ENCODE measurements at places on chromosomes 5 and 9.

DNA sequence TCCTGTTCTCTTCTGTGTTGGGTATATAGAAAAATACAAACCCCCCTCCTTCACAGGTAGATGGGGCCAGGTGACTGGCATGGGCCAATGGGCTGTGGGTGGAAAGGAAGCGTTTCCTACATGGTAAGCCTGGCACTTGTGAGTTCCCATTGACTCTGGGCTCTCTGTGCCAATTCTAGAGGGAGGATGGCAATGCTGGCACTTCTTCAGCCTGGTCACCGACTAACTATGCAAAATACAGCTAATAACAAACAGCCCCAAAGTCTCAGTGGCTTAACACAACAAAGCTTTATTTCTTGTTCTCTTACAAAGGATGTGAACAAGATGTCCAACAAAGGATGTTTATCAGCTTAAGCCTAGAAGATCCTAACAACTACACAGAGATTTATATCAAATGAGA is 258.1 kb downstream of the SYK start:
- DNase-seq, result no peak

GRCh38 chr5:171830686-171831085 is 45.1 kb downstream of the SMIM23 start:
- no peak for DNase-seq

- DNase-seq, result no peak
These were observed 3.6 kb downstream of the RNF130 start for GRCh38 chr5:180067986-180068385.

DNA sequence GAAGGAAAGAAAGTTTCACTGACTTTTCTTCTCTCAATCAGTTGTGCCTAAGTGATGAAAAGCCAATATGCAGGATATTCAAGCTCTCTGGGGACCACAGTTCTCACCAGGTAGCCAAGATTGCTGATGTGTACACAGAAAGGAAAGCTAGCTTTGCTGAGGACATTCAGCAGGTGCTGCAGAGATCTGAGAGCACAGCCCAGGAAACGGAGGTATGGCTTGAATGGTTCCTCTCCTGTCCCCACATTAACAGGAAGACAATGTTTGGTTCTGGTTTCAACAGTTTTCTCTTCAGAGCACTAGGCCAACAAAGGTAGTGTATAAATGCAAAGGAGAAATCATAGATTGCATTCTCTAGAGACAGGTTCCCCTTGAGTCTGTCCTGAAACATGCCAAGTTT is 69.6 kb downstream of the PTPDC1 start:
- no peak for DNase-seq

GRCh38 chr5:72203251-72203845 is 96.1 kb downstream of the MAP1B start:
- DNase-seq, result no peak

- no peak for DNase-seq
These were observed 26.0 kb upstream of the GNA14 start for GRCh38 chr9:77673941-77674791.

GRCh38 chr9:133141833-133142595 is 21.0 kb upstream of the RALGDS start:
- peak; percentile 70 for DNase-seq

DNA sequence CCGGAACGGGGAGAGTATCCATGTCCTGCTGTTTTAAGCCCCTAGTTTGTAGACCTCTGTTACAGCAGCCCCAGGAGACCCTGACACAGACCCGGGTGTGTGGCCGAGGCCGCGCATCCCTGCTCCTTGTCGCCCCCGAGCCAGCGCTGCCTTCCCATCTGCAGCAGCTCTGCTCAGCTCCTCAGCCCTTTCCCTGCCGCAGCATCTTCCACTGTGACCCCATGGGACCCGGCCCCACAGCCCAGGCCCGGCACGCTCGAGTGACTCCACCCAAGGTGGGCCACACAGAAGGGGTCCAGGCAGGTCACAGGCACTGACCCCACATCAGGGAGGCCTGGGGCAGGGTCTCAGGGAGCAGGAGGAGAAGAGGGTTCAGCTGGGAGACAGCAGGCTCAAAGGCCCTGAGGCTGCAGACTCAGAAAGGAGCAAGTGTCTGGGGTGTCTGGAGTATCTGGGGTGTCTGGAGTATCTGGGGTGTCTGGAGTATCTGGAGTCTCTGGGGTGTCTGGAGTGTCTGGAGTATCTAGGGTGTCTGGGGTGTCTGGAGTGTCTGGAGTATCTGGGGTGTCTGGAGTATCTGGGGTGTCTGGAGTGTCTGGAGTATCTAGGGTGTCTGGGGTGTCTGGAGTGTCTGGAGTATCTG is 31.2 kb downstream of the LHX3 start:
- no peak for DNase-seq

DNA sequence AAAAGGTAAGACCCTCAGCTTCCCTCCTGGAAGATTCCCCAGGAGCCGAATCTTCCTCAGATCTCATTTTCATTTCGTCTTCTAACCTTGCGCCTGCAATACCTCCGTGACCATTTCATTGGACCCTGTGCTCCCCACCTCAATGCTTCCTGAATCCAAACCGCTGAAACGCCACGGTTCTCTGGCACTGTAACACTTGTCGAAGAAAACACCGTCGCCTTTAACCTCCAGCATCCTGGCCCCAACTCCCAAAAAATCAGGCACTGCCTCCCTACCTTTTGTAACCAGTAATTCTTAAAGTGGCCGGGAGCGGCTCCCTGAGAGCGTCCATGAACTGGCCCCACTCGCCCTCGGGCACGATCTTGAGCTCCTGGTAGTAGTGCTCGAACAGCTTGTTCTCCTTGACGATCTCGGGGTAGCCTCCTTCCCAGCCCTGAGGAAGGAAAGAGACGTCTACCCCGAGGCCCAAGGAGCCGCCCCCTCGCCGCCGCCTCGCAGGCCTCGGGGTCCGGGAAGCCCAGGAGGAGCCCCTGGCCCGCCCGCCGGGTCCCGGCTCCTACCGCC is 438 bp downstream of the NSUN2 start:
- DNase-seq, result no peak

DNA sequence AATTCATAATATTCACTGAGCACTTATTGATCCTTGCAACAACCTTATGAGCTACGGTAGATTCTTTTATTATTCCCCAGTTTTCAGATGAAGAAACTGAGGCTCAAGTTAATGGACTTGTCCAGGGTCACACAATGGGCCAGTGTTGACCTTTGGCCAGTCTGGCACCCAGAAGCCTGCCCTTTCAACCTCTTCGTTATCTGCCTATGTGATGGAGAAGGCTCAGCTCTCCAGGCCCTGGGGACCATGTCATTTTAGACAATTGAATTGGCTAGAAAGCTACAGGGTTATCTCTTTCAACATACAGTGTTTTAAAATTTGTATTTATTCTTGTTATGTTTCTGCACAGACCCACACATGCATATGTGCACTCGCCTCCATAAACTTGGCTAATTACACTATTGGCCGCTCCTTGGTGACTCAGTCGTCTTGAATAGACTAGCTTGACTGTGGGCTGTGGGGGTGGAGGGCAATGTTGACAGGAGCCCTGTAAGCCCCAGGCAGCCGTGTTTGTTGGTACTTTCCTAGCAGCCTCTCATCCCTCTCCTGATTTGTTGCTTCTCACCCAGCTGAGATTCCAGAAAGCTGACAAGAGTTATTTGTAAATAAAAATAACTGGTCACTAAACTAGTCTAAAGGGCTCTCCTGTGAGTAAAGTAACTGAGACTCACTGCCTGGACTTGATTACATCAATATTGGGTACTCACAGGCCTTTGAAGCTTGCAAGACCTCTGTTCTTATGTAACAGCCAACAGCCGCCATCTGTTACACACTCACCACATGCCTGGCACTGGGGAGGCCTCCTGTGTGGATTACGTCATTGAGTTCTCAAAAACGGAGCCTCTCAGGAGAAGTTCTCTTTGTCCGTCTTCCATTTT is 8.5 kb upstream of the ANGPTL2 start:
- peak; percentile 71 for DNase-seq

DNA sequence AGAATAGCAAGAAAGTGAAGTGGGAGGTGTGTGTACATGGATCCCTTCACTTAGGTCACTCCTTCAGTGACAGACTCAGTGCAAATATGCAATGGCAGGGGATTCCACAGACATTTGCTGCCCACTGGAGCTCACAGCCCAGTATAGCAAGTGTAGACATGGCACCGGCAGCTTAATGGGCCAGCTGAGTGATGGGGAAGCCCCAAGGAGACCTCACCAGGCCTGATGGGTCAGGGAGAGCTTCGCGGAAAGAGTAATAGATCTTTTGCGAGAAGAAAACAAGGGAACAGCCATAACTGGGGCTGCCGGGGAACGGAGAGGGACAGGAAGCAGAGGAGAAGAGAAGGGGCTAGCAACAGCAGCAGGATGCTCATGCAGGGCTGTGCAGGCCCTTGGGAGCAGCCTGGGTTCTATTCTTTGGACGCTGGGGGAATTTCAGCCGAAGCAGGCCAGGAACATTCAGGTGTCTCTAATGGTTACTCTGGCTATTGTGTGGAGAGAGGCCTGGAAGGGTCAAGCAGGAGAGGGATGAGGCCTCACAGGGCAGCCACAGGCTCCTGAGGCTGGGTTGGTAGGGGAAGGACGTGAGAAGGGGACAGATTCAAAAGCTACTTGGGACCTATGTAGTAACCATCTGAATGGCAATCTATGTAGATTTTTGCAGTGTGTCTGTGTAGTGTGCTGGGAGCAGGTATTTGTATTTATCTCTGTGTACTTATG is 27.0 kb downstream of the TCF7 start:
- DNase-seq, result no peak

GRCh38 chr5:180103487-180104167 is 32.1 kb upstream of the RNF130 start:
- no peak for DNase-seq

- DNase-seq, result no peak
These were observed 164.7 kb upstream of the PTGER4 start for GRCh38 chr5:40514976-40515375.

GRCh38 chr5:77876862-77877502 is 100.8 kb upstream of the TBCA start:
- DNase-seq, result no peak

GRCh38 chr9:129720181-129720864 is 32.5 kb downstream of the PTGES start:
- no peak for DNase-seq

DNA sequence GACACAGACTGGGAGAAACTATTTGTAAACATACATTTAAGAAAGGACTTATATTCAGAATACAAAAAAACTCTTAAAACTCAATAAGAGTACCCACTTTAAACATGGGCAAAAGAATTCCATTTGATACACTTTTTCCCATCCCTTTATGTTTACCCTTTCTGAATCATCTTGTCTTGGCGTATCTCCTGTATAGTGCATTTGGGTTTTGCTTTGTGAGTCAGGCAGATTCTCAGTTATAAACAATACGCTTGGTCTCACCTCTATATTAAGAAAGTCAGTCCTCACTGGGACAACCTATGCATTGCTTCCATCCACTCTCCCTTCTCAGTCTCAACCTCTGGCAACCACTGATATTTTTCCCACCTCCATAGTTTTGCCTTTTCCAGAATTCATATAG is 27.3 kb upstream of the ADAMTS6 start:
- no peak for DNase-seq

DNA sequence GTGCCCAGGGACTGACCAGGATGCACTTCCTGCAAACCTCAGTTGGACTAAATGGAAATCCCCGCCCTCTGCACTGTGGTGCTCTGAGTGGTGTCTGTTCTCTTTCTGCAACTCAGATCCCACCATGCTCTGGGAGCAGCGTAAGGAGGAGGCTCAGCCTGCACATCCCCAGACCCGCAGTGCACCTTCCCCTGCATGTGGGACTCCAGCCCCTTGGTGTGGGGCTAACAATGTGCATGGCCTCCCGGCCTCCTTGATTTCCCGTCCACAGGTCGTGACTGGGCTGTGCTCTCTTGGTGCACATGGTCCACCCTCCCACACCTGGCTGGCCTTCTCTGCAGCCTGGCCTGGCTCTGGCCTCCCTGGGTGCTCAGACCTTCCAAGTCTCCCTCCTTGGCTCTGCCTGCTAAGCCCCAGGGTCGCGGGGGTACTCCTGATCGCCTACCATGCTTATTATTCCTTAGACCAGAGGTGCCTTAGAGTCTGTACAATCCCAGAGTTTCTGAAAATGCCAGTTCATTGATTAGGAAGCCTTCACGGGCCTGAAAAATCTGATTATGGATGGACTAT is 397.5 kb downstream of the IRX2 start:
- no peak for DNase-seq

All from NCI-H1092 treated with DMSO at 0.1 percent for 48 hours (cell line).